Activated CD4-positive, alpha-beta T cell treated with anti-CD3 and anti-CD28 coated beads for 36 hours (primary cell): ENCODE measurements at places on chromosomes 7 and 10. TPM values are rescaled to one million over a fixed set of nuclear protein-coding genes. Genes with fewer than 3 reads are reported as not detected.
A peak's percentile ranks its signal among the peaks of the same experiment; 100 is the strongest.

CYP2W1 gene
- not detected for total RNA-seq

CLIP2 gene
- 1.4 TPM for total RNA-seq

VAX1 gene
- total RNA-seq = not detected

CHRM2 gene
- total RNA-seq = not detected

FAM24B gene
- 7.0 TPM for total RNA-seq

CCDC6 gene
- 49.7 TPM for total RNA-seq

TLX1 gene
- not detected for total RNA-seq

DYDC2 gene
- 0.79 TPM for total RNA-seq

DPP6 gene
- total RNA-seq = not detected

SLC26A4 gene
- total RNA-seq = 1.5 TPM

KLF14 gene
- total RNA-seq = not detected

CTAGE4 gene
- 1.4 TPM for total RNA-seq

IMMP2L gene
- 15.8 TPM for total RNA-seq

DNA sequence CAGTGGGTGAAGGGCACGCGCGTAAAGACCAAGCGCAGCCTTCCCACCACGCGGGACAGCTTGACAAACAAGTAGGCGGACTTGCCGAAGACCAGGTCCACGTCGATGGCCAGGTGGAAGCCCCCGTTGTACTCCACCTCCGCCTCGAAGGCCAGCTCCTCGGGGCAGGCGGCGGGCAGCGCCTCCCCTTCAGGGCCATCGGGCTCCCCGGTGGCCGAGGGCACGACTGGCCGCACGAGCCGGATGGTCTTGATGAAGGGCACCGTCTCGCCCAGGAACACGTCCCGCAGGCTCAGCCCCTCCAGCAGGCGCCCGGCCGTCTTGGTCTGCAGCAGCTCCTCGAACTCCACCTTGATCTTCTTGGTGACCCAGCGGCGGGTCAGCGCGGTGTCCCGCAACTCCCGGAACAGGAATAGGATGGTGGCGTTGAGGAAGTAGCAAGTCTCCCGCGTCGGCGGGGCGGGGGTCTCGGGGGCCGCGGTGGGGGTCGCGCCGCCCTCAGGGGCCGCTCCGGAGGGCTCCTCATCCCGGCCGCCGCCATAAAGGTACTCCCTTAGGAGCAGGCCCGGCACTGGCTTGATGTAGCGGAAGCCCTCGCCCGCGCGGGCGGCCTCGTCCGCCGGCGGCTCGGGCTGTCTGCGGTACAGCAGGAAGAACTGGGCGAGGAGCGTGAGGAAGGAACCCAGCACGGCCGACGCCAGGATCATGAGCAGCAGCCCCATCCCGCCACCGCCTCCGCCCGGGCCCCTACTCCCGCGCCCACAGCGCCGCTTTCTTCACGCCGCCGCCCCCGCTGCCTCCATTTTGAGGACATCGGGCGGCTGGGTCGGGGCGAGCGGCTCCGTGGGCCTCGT lies 507 bp downstream of the PDZD8 start:
- H3K27me3 ChIP-seq = peaks cover 11% of the 10 kb centered on the region
- H3K36me3 ChIP-seq = peaks cover 7% of the 10 kb centered on the region
- H3K4me3 ChIP-seq = peak overlapping the region; percentile 92

- no peaks in the 10 kb centered on the region for H3K4me1 ChIP-seq
- no peaks in the 10 kb centered on the region for H3K36me3 ChIP-seq
- no peaks in the 10 kb centered on the region for H3K27me3 ChIP-seq
Measured at GRCh38 chr10:115696747-115697146, 576.3 kb downstream of the GFRA1 start.

GRCh38 chr10:30002426-30003266 lies 56.7 kb downstream of the JCAD start:
- H3K27me3 ChIP-seq = peaks cover 32% of the 10 kb centered on the region
- DNase-seq = peak; percentile 83
- no peak overlapping the region for H3K4me3 ChIP-seq
- peaks cover 10% of the 10 kb centered on the region for H3K4me1 ChIP-seq

DNA sequence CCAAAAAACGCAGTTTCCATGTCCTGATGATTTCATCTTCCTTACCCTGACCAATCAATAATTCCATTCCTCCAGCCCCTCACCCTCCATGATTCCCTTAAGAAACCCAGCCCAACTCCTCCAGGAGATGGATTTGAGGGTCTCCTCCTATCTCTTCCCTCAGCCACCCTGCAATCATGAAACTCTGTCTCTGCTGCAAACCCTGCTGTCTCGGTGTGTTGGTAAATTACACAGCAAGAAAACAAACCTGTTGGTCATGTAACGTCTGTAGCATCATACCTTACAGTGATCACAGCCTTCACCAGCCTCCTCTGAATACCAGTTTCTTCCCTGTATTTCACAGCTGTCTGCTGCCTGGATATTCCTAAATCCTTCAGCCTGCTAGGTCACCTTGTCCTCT lies 300.7 kb upstream of the NEBL start:
- no peaks in the 10 kb centered on the region for H3K36me3 ChIP-seq
- H3K27me3 ChIP-seq = peaks cover 18% of the 10 kb centered on the region

- H3K27me3 ChIP-seq = peaks cover 18% of the 10 kb centered on the region
- H3K27ac ChIP-seq = no peak overlapping the region
- no peaks in the 10 kb centered on the region for H3K4me1 ChIP-seq
- H3K36me3 ChIP-seq = no peaks in the 10 kb centered on the region
- no peak for DNase-seq
Measured at GRCh38 chr7:127304087-127304486, 51.3 kb upstream of the GRM8 start.

DNA sequence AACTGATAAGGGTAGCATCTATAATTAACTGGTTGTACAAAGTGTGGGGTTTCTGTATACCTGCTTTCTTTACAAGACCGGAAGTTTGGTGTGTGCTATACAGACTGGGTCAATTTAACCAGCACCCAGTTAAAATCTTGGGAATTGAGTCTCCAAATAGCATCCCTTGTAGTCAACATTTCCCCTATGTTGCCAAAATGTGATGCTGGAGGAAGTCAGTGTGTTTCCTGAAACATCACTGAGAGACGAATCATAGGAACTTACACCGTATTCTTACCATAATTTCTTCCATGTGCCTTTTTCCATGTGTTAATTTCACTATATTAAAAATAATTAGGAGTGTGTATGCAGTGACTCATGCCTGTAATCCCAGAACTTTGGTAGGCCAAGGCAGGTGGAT lies 1.7 kb downstream of the AKR1C4 start:
- no peaks in the 10 kb centered on the region for H3K36me3 ChIP-seq
- peaks cover 7% of the 10 kb centered on the region for H3K27me3 ChIP-seq
- H3K4me1 ChIP-seq = no peaks in the 10 kb centered on the region
- H3K4me3 ChIP-seq = no peak overlapping the region
- no peak overlapping the region for H3K27ac ChIP-seq

DNA sequence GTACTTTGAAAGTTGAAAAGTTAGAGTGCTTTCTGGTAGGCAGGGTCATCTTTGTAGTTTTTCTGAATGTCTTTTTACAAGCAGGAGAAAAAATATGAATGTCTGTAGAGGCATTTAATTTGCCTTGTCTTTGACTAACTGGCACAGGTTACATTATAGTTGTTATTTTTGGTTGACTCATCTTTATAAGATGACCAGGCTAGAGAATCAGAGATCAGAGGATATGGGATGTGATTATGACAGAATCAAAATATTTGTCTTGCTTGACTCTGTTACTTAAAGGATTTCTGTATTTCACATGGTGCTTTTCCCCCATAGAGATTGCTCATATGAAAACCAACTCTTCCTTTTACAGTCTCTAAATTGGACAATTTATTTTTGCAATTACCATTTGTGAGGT lies 2.4 kb downstream of the ZMYND11 start:
- H3K4me1 ChIP-seq = peaks cover 54% of the 10 kb centered on the region
- H3K4me3 ChIP-seq = no peak overlapping the region
- H3K27ac ChIP-seq = no peak overlapping the region

DNA sequence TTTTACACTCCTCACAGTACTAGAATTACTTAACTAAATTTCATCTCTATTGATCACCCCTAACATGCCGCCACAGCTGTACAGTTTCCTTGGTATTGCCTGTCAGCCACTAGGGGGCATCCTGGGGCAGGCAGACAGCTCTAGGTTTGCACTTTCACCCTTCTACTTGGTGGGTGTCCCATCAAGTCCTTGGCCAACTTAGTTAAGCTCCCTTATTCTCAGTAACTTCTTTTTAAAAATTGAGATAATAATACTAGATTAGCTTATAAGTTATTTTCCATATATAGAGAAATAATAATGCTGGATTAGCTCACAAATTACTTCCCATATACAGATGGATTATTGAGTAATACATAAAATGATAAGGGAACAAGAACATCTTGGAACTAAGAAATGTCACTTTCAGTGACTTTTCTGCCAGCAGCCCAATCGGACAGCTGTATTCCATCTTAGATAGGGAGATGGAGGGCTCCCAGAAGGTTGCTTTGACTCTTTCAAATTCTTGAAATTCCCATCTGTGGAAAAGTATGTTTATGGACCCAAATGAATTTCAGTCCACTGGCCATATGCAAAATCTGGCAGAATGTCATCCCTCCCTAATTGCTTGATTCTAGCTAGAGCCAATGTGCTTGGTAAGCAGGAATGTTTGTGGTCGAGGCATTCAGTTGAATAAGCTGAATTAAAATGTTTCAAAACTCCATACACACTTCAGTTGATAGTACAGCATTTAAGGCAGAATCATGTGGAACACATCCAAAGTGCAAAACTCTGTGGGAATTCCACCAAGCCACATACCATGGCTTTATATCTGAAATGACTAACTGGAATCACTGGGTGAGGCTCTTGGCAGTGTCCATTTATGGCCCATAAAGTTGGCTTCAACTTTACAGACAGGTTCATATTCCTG lies 309.7 kb downstream of the CSTF2T start:
- no peak overlapping the region for H3K4me3 ChIP-seq
- DNase-seq = peak; percentile 73
- H3K4me1 ChIP-seq = no peaks in the 10 kb centered on the region
- no peaks in the 10 kb centered on the region for H3K36me3 ChIP-seq
- H3K27me3 ChIP-seq = no peaks in the 10 kb centered on the region

GRCh38 chr10:110897184-110897583 lies 21.8 kb downstream of the BBIP1 start:
- H3K4me1 ChIP-seq = peaks cover 40% of the 10 kb centered on the region
- H3K27me3 ChIP-seq = no peaks in the 10 kb centered on the region
- no peak for DNase-seq
- no peak overlapping the region for H3K4me3 ChIP-seq
- H3K36me3 ChIP-seq = peaks cover 42% of the 10 kb centered on the region

DNA sequence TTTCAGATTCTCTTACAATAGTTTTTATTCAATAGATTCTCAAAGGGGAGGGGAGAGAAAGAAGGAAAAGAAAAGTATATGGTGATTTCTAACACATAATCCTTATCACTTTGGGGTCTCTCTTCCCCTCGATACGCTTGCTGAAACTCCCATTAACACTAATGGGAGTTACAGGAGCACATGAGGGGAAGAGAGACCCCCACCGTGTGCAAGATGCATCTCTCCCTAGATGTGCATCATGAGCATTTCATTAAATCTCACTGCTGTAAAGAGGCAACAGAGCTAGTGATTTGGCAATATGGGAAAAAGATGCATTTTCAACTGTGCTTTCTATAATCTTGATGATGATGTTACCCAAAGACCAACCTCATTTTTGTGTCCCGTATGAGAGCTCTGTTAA lies 177.4 kb downstream of the SKAP2 start:
- no peaks in the 10 kb centered on the region for H3K4me1 ChIP-seq
- no peak for DNase-seq
- no peak overlapping the region for H3K27ac ChIP-seq
- H3K4me3 ChIP-seq = no peak overlapping the region
- H3K36me3 ChIP-seq = no peaks in the 10 kb centered on the region
- H3K27me3 ChIP-seq = peaks cover 19% of the 10 kb centered on the region

DNA sequence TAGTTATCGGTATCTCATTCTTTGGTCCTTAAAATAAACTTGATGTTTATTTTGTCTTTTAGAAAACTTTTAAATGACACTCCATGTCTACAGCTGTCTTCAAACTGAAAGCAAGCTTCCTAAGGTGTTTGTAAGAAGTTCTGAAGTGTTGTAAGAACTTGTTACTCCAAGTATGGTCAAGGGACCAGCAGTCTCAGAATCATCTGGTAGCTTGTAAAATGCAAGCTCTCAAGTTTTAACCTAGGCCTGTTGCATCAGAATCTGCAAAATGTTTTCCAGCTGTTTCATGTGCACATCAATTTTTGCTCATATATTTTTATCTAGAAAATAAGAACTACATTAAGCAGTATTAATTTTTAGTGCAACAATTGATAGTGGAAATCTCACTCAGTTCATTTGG lies 104.1 kb downstream of the THSD7A start:
- H3K4me1 ChIP-seq = no peaks in the 10 kb centered on the region
- no peaks in the 10 kb centered on the region for H3K36me3 ChIP-seq
- DNase-seq = no peak
- no peak overlapping the region for H3K4me3 ChIP-seq
- no peaks in the 10 kb centered on the region for H3K27me3 ChIP-seq

- H3K27me3 ChIP-seq = no peaks in the 10 kb centered on the region
- H3K4me3 ChIP-seq = no peak overlapping the region
- peaks cover 2% of the 10 kb centered on the region for H3K36me3 ChIP-seq
Measured at GRCh38 chr7:143120691-143121405, 11.0 kb upstream of the PIP start.

GRCh38 chr7:150404805-150405583 lies 25.9 kb downstream of the ZNF775 start:
- peaks cover 49% of the 10 kb centered on the region for H3K4me1 ChIP-seq
- H3K36me3 ChIP-seq = peaks cover 7% of the 10 kb centered on the region
- peak overlapping the region; percentile 90 for H3K4me3 ChIP-seq
- H3K27me3 ChIP-seq = no peaks in the 10 kb centered on the region
